ENCODE measurements at places on chromosomes 16 and 17.

GRCh38 chr17:81996757-81997441 is 19.5 kb downstream of the ASPSCR1 start:
- no peak for DNase-seq

GRCh38 chr17:20171741-20172365 is 162.7 kb downstream of the SPECC1 start:
- DNase-seq = peak; percentile 79

DNA sequence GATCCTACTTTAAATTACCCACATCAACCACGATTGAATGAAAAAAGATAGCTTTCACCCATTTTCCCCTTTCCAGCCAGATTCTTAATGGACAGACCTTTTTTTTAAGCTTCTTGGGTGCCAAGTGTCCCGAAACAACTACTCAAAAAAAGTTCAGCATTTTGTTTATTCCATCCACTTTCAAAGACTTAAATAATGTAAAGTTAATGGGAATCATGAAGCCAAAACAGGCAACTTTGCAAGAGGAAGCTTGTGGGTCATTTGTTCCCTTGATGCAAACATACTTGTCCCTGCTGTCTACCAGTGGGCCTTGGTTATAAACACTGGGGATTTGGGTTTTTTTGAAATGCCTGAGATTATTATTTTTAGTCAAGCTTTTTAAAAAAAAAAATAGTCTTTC is 414.0 kb upstream of the PSMD7 start:
- DNase-seq = no peak

DNA sequence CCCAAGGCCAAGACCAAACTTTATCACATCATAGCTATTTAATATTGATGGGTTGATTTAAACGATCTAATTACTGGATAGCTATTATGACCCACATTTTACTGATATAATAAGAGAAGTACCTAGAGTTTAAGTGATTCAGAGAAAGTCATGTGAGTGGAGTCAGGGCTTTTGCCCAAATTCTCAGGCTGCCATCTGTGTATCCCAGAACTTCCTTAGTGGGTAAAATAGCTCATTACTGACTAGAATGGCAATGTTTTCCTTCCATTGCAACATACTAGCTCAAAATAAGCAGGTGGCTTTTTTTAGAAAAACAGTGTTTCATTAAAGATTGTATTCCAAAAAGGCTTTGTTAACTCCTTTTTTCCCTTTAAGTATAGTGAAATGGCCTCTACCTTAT is 113.9 kb upstream of the MAF start:
- DNase-seq = no peak
